CD8-positive, alpha-beta memory T cell (primary cell): ENCODE measurements at places on chromosomes 12 and 14.
A peak's percentile ranks its signal among the peaks of the same experiment; 100 is the strongest.

- peak; percentile 63 for DNase-seq
Measured at GRCh38 chr12:47207829-47208248, 128.1 kb upstream of the AMIGO2 start.

DNA sequence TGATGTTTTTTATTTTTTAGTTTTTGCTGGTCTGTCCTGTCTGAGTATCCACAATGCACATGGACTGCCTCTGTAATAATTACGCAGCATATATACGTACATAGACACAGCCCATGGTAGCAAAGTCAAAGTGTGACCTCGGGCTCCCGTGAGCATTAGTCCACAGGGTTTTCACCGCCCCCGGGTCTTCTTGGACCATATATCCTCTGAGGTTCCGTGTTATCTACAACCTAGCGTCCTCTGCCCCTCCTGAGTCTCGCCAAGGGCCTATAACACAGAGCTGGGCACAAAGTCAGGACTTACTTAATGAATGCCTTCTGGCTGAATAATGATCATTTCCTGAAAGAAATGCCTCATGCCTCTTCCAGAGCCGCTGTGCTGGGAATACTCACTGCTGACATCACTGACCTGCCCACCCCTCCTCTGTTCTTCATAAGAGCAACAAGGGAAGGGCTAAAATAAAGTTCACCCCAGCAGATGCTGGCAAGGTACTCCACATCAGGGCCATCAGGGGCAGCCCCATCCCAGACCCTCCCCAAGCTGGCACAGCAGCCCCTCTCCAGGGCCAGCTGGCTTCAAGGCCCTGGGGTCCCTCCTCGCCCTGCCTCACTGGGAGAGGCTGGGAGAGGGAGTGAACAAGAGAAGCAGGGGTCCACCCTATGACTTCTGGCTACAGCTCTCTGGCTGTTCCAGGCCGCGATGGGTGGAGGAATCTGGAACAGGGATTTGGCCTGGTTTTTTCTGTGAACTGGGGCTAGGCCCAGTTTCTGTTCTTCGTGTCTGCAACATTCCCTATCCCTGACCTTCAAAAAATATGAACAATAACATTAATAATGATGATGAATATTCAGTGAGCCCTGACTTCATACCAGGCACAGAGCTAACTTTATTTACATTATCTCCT, 7.9 kb downstream of the HDAC7 start:
- no peak for DNase-seq

GRCh38 chr12:81125691-81126090, 47.8 kb downstream of the ACSS3 start:
- DNase-seq, result no peak

- DNase-seq, result no peak
Measured at GRCh38 chr14:92572050-92572449, 58.5 kb downstream of the RIN3 start.

GRCh38 chr12:27779416-27779919, 565 bp upstream of the KLHL42 start:
- no peak for DNase-seq
